ENCODE measurements at places on chromosomes 2 and 18.

GRCh38 chr2:137437386-137437785 is 526.9 kb upstream of the HNMT start:
- no peak for DNase-seq

DNA sequence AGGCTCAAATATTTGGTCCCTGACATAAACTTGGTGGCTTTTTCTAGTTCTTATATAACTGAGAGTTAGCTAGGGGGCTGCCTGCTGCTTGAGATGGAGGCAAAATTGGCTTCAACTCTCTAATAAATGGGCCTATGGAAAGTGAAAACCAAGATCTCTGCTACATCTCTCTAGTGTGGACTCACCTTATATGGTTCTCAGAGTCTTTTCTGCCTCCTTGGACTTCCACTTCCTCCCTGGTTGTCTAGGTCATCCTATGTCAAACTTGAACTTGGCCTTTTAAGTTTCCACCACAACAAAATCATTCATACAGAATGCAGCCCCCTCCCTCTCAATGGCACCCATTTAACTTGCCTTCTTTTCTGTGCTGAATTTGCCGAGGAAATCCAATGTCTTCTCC is 23.9 kb upstream of the ARHGAP25 start:
- no peak for DNase-seq

GRCh38 chr2:46771309-46771708 is 144.3 kb downstream of the MCFD2 start:
- no peak for DNase-seq

- no peak for DNase-seq
These were observed 95.9 kb upstream of the SIX2 start for GRCh38 chr2:45105050-45105582.

DNA sequence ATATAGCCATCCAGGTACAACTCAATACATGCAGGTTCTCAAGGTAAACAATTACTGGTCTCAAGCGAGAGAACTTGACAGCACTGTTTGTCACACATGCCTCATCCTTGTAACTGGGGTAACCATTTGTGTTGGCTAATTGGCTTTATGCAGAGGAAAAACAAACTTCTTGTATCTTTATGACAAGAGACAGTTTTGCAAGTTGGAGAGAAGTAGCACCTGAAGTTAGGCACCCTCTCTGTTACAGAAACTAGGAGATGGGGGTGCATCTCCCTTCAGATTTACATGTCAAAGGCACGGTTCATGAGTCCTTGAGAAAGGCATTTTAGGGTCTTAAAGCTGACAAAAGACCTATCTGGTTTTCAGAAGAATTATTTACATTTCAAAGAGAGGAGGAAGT is 241.7 kb downstream of the CD226 start:
- no peak for DNase-seq

DNA sequence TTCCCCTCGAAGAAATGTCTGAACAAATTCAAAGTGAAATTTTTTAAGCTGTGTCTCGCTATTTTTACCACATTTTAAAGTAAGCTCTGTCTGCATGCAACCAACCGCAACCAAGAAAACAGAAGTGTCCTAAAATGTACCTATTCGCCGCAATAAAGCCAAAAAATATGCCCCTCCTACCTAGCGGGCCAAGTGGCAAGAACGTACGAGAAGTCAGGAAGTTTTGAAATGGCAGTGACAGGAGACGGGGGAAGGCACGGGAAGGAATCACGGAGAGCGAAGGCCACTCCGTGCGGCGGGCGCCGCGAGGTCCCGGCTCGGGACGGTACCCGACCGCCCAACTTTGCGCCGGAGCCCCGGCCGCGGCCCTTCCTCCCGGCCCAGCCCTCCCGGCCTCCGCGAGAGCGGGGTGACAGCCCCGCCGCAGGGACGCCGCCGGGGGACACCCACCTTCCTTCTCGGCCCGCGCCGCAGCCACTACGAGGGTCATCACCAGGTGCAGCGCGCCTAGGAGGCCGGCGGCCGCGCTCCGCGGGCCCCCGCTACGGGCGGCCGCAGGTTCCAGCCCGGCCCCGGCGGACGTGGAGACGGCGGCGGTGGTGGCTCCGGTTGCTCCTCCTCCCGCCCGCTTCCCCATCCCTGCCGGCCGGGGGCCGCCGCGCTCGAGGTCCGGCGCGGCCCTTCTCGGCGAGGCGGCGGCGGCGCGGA is 568 bp downstream of the TMEM131 start:
- no peak for DNase-seq

GRCh38 chr2:234620018-234620417 is 123.1 kb upstream of the ARL4C start:
- DNase-seq = no peak

DNA sequence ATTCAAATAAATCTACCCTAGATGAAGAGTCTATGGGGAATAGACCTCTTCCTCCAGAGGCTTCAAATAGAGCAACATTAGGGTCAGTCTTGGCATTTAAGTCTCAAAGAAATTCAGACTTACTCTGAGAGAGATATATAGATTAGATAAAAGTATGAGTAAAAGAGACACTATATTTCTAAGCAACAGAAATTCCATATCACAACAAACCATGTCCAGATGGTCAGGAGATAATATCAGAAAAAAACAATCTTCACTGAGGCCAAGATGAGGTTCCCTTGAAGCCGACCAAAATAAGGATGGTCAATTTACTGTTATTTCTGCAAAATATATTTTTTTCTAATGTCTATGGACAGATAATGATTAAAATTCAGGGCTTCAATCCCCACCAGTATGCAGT is 89.1 kb upstream of the NOSTRIN start:
- DNase-seq = no peak

DNA sequence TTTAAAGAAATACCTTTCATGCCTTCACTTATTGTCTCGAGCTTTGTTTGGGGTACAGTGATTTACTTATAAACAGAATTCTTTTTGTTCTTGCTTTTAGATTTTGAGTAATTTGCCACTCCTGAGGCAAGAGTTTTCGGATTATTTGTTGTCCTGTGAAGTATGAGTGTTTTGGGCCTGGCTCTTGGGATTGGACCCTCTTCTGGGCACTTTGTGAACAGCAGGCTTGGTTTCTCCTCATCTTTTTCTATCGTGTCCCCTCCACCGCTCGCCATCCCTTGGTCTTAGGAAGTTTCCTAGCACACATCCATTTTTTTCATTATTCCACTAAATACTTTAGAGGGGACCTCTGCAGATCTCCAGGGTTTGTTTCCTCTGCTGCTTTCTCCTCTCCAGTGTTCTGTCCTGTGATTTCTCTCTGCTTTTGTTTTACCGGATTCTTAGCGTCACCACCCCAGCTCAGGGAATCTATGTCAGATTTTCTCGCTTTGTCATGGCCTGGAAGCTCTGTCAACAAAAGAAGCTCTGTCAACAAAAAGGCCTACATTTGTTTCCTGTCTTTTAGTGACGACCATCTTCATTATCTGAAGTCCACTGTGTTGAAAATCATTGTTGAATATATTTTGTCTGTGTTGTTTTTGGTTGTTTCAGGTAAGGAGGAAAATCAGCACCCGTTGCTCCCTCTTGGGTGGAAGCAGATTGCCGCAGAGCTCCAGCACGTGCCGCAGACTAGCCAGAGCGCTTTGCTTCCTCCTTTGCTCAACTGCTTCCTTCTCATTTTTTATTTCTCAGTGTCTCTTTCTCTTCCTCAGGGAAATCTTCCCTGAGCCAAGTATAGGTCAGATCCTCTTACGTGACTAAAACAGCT is 27.8 kb downstream of the ANKRD62 start:
- DNase-seq = no peak

DNA sequence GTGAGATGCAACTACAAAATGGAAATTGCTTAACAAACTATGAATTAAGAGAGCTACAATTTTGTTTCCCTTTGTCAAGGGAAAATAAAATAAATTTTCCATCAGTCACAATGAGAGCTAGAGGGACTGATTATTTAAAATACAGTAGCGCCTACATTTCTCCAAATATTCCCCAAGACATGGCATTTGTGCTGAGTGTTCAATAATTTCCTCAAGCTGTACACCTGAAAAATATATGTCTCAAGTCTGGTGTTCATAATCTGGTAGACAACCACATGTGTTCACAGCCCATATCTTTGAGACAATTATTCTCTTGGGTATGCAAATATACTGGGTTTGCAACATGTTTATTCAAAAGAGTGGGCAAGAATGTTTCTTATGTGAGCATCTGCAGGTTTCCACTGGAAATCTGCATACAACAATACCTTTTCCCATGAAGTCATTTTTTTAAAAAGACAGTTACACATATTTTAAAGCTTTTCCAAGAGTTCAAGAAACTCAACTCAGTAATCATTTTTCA is 240.1 kb upstream of the VRK2 start:
- DNase-seq = no peak

- DNase-seq = no peak
These were observed 86.8 kb upstream of the PXDN start for GRCh38 chr2:1830936-1831619.

DNA sequence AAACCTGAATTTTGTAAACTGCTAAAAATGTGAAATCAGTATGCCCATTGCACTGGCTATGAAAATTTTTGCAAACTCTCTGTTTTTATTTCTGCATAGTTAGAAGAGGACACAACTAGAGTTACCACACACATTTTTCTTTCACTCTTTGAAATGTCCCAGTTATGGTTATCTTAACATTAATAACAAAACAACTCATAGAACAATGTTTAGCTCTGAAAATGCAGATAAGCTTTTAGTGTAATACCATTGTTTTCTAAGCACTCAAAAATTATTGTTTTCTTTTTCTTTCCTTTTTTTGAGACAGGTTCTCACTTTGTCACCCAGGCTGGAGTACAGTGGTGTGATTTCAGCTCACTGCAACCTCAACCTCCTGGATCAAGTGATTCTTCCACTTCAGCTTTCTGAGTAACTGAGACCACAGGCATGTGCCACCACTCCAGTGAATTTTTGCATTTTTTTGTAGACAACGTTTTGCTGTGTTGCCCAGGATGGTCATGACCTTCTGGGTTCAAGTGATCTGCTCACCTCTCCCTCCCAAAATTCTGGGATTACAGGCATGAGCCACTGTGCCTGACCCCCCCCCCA is 1204.5 kb upstream of the ZEB2 start:
- no peak for DNase-seq

- no peak for DNase-seq
These were observed 53.0 kb downstream of the EPAS1 start for GRCh38 chr2:46350029-46350689.

- DNase-seq = no peak
These were observed 93.7 kb upstream of the SRD5A2 start for GRCh38 chr2:31674446-31674845.

DNA sequence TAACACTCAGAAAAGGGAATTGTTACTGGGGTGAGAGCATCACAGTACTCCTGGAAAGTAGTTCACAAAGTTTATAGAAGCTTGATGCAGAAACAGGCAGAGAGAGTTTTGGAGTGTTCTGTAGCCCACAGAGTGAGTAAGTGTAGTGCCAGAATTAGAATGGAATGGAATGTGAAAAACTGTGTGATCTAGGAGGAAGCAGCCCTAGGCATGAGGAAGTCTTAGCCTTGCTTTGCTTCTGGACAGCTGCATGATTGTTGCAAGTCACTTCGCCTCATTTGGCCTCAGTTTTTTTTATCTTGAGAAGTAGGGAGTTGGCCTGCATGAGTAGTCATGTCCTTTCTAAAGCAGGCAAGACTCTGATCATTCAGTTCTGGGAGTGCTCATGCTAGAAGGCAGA is 10.9 kb downstream of the SERPINB12 start:
- DNase-seq = no peak

DNA sequence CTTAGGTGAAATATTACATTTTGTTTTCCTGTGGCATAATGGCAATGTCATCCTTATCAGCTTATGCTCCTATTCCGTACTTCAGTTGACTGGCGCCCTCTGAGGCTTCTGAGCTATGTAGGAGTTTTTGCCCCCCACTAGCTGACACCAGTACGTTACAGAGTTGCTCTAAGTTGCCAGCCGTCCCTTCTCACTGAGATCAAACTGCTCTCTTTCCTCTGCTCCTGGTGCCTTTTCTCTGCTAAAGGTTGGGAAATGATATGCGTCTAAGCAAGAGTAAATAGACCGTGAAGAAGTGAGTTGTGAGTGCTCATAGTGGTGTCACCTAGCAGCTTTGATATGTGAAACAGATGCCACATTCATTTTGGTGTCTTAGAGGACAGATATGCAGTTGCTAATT is 99.2 kb downstream of the RAPGEF4 start:
- DNase-seq = no peak

DNA sequence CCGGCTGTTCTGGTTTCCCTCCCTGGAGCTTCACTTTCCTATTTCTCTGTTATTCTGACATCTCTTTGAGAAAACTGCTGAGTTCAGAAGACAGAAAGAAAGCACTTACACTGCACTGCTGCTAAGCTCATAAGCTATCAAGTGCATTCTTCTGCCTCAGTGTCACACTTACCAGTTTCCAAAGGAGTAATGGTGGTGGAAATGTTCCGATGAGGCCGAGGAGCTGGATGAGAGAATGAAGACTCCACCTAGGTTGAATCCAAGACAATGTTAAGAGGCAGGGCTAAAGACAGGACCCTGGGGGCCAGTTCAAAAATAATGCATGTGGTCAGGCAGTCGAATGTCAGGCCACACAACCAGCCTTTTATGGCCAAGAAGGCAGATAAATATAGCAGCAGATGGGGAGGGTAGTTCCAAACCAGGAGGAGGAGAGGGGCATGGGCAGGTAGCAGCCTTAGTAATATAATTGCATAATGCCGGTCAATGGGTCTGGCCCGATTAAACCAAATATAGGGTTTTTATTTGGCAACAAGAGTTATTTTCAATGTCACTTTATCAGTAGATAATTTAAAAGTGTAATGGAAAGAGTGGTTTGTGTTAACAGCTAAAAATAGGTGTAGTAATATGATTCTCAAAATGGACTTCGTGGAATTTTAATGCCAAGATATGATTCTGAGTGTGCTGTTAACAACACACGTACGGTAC is at the start of gene MYOM1:
Gene MYOM1, minus strand, starts transcription at position 338 of the 705 bp plus-strand sequence. CDS start 4,745 bp downstream, outside the sequence.
- no peak for DNase-seq

DNA sequence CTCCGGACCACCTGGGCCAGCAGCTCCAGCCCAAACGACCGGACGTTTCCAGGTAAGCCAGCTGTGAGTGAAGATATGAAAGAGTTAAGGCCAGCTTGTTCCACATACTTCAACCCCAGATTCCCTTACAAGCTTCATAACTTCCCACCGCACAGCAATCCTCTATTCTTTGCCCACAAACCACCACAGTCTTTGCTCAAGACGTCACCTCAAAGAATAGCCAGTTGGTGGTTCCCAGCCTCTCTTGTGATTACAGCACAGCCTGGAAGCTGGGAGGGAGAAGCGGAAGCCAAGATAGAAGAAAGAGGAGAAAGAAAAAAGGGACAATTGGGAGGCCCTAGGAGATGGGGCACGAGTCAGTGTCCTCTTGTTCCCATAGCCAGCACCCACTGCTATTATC is 70.6 kb downstream of the NRP2 start:
- no peak for DNase-seq

GRCh38 chr2:164599954-164600589 is 21.2 kb downstream of the GRB14 start:
- no peak for DNase-seq

GRCh38 chr2:68388358-68388757 is 23.3 kb downstream of the PLEK start:
- no peak for DNase-seq

DNA sequence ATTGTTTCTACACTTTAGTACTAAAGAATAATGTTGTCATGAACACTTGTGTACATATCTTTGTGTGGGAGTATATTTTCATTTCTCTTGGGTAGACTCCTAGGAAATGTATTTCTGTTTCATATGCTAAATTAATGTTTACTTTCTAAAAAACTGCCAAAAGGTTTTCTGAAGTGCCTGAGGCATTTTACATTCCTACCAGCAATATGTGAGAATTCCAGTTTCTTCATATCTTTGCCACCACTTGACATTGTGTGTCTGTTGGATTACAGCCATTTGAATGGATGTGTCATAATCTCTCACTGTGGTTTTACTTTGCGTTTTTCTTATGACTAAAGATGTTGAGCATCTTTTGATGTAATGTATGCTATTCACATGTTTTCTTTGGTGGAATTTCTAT is 428.2 kb upstream of the KCNH7 start:
- DNase-seq = no peak
